SK-N-SH (cell line): ENCODE measurements at places on chromosomes 3 and 15. TPM values are rescaled to one million over a fixed set of nuclear protein-coding genes. Genes with fewer than 3 reads are reported as not detected.

GRCh38 chr15:52076889-52077781, 35.4 kb downstream of the BCL2L10 start:
- 0 out of 2 replicates have a peak, but pooled peaks cover 12% of the 10 kb centered on the region for H3K4me1 ChIP-seq
- no peak for DNase-seq
- H3K4me3 ChIP-seq: no peak overlapping the region
- H3K27ac ChIP-seq: peak overlapping the region; percentile 79
- H3K36me3 ChIP-seq: no peaks in the 10 kb centered on the region

SATB1 gene
- polyA plus RNA-seq: 8.5 and 12.6 TPM in 2 replicates

SLC24A5 gene
- not detected in 2 replicates for polyA plus RNA-seq

DNA sequence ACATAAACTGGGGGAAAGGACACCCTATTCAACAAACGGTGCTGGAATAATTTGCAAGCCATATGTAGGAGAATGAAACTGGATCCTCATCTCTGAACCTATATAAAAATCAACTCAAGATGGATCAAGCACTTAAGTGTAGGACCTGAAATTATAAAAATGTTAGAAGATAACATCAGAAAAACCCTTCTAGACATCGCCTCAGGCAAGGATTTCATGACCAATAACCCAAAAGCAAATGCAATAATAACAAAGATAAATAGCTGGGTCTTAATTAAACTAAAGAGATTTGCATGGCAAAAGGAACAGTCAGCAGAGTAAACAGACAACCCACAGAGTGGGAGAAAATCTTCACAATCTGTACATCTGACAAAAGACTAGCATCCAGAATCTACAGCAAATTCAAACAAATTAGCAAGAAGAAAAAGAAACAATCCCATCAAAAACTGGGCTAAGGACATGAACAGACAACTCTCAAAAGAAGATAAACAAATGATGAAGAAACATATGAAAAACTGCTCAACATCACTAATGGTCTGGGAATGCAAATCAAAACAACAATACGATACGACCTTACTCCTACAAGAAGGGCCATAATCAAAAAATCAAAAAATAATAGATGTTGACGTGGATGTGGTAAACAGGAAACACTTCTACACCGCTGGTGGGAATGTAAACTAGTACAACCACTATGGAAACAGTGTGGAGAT, 408.7 kb downstream of the CNTN6 start:
- DNase-seq: no peak
- H3K4me1 ChIP-seq: no peaks in the 10 kb centered on the region
- H3K36me3 ChIP-seq: no peaks in the 10 kb centered on the region
- H3K4me3 ChIP-seq: no peak overlapping the region

GATA2 gene
- 5.5 and 6.8 TPM in 2 replicates for polyA plus RNA-seq

CHRNA3 gene
- 2.3 and 6.3 TPM in 2 replicates for polyA plus RNA-seq

- H3K4me3 ChIP-seq: no peak overlapping the region
- H3K27ac ChIP-seq: no peak overlapping the region
- peaks cover 9% of the 10 kb centered on the region; the same call in 1 of the 2 replicates for H3K4me1 ChIP-seq
- no peaks in the 10 kb centered on the region for H3K36me3 ChIP-seq
Measured at GRCh38 chr3:45567730-45568172, 26.8 kb upstream of the LIMD1 start.

KLHL6 gene
- polyA plus RNA-seq: not detected in 2 replicates

DNA sequence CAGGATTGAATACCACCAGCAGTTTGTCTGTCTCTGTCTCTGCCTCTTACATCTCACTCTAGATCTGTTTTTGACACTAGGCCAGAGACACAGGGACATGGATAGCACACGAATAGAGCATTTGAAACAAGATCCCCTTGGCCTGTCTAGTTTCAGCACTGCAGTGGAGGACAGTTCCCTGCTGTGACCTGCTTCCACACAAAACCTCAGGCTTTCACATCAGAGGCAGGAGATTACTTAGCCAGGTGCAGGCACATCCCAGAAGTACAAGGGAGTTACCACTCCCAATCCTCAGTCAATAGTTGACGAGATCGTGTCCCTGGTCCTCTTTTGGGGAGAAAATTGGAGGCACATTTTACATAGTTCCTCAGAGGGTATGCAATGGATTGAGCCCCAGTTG, 34.0 kb upstream of the CCK start:
- H3K36me3 ChIP-seq: no peaks in the 10 kb centered on the region
- no peak overlapping the region for H3K27ac ChIP-seq
- no peak for DNase-seq
- no peak overlapping the region for H3K4me3 ChIP-seq
- no peaks in the 10 kb centered on the region for H3K4me1 ChIP-seq

DNA sequence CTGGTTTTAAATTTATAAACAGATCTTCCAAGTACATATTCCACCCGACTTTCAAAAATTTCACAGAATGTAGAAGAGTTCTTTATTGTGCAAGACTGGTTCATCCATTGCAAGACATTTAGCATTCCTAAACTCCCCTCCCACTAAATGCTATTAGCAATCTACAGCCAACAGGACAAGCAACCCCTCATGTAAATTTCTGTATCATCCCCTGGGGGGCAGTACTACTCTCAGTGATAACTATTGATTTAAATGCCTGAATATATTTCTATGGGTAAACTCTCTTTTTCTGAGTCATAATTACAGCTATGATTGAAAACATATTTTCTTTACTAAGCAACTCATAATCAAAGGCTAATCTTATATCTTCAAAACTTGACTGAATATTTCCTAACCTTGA, 10.7 kb upstream of the SLC15A2 start:
- H3K27me3 ChIP-seq: no peaks in the 10 kb centered on the region
- no peaks in the 10 kb centered on the region for H3K4me1 ChIP-seq
- no peaks in the 10 kb centered on the region for H3K36me3 ChIP-seq

DNA sequence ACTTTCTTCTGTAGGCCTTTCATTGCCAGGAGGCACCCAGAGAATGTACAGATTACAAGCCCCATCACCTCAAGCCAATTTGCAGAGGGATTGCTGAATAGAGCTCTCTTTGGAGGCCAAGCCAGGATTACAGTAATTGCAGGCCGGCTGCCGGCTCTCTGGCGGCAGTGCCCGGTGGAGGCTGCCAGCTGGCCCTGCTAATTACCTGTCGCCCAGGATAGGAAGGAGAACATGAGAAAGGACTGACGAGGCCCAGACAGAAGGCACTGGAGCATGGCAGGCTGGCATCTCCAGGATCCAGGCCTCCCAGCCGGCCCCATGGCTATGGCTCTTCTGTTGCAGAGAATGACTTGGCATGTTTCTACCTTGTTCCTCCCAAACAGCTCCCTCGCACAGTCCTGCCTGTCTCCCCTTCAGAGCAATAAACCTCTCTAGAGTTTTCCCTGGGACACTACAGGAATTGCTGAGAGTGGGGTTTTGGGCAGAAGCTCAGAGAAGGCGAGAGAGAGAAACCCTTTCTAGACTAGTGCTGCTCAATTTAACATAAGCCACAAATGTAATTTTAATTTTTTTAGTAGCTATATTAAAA, 273.6 kb upstream of the PROK2 start:
- no peaks in the 10 kb centered on the region for H3K36me3 ChIP-seq
- H3K27me3 ChIP-seq: no peaks in the 10 kb centered on the region
- H3K4me3 ChIP-seq: no peak overlapping the region
- peak; percentile 39 for DNase-seq
- no peaks in the 10 kb centered on the region for H3K4me1 ChIP-seq

HIGD2B gene
- not detected in 2 replicates for polyA plus RNA-seq

GRCh38 chr3:38039899-38040261, 872 bp downstream of the DLEC1 start:
- no peak for DNase-seq
- no peak overlapping the region for H3K27ac ChIP-seq
- no peaks in the 10 kb centered on the region for H3K4me1 ChIP-seq

ERICH6 gene
- polyA plus RNA-seq: 0.08 and 0.21 TPM in 2 replicates

GRM2 gene
- polyA plus RNA-seq: 0.15 and 0.24 TPM in 2 replicates

DNA sequence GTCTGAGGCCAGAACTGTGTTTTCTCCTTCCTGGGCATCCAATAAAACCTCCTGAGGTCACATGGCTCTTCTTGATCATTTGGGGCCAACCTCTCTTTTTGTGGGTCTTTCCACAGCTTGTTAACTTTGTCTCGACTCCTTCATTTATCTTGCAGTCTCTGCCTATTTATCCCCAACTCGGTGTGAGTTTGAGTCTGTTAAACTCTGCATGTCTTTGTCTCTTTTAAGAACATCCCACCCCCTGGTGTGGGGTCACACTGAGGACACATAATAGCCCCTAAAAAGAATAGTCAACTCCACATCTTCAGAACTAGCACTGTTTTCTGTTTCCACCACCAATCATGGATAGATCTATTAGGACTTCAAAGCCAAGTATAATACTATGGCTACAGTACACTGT, 187.2 kb downstream of the TLE3 start:
- H3K36me3 ChIP-seq: no peaks in the 10 kb centered on the region
- H3K27me3 ChIP-seq: no peaks in the 10 kb centered on the region
- no peak overlapping the region for H3K4me3 ChIP-seq
- H3K27ac ChIP-seq: no peak overlapping the region
- no peak for DNase-seq

GRCh38 chr3:112602217-112602838, 38.6 kb downstream of the CCDC80 start:
- no peaks in the 10 kb centered on the region for H3K27me3 ChIP-seq
- H3K4me3 ChIP-seq: no peak overlapping the region
- peaks cover 59% of the 10 kb centered on the region for H3K36me3 ChIP-seq
- no peak for DNase-seq

MELTF gene
- 27.2 and 32.4 TPM in 2 replicates for polyA plus RNA-seq

GRCh38 chr3:128859630-128860029, 19.8 kb upstream of the ACAD9 start:
- H3K36me3 ChIP-seq: no peaks in the 10 kb centered on the region
- H3K27me3 ChIP-seq: no peaks in the 10 kb centered on the region
- no peak overlapping the region for H3K27ac ChIP-seq
- no peak for DNase-seq
- no peak overlapping the region for H3K4me3 ChIP-seq
- H3K4me1 ChIP-seq: no peaks in the 10 kb centered on the region

DNA sequence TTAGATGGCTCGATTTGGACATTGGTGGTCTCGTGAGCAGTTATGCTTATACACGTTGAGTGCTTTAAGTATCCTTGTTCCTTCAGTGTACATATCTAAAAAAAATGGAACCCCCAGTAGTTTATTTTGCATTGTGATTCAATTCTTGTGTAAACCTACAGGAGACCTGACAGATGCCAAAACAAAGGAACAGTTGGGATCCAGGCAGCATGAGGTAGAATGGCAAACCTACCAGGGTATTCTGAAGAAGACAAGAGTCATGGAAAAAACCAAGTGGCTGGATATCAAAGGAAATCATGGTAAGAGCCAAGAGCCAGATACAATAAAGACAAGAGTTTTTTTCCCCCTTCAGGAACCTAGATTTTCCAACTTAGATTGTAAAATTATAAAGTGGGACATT, 2.0 kb downstream of the TMEM62 start:
- H3K27ac ChIP-seq: no peak overlapping the region
- no peak for DNase-seq
- no peaks in the 10 kb centered on the region for H3K4me1 ChIP-seq
- H3K36me3 ChIP-seq: peaks cover 25% of the 10 kb centered on the region

- H3K36me3 ChIP-seq: no peaks in the 10 kb centered on the region
- H3K4me3 ChIP-seq: no peak overlapping the region
- no peak for DNase-seq
Measured at GRCh38 chr3:17749281-17749680, 6.8 kb upstream of the TBC1D5 start.

- no peaks in the 10 kb centered on the region for H3K27me3 ChIP-seq
- H3K4me3 ChIP-seq: no peak overlapping the region
- H3K4me1 ChIP-seq: no peaks in the 10 kb centered on the region
Measured at GRCh38 chr3:40851836-40852235, 327.1 kb downstream of the ZNF621 start.

DNA sequence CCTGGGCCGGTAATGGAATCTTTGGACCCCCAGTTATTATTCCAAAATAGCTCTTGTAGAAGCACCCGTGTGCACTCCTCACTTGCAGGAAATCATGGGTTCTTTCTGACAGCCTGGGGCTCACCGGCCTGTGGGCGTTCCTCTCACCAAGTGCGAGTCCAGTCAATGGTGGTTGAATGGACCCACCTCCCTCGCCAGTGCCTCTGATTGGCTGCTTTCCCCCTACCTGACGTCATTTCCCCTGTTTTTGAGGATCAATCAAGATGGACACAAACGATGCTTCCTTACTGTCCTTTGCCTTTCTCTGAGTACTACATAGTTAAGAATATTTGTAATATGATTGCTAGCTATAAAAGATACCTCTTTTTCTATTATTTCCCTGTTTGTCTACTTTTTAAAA, 18.1 kb downstream of the MOBP start:
- no peaks in the 10 kb centered on the region for H3K36me3 ChIP-seq
- no peaks in the 10 kb centered on the region for H3K27me3 ChIP-seq
- no peaks in the 10 kb centered on the region for H3K4me1 ChIP-seq
- H3K27ac ChIP-seq: no peak overlapping the region

PAQR5 gene
- 3.9 and 4.3 TPM in 2 replicates for polyA plus RNA-seq

MORC1 gene
- not detected in 2 replicates for polyA plus RNA-seq

DNA sequence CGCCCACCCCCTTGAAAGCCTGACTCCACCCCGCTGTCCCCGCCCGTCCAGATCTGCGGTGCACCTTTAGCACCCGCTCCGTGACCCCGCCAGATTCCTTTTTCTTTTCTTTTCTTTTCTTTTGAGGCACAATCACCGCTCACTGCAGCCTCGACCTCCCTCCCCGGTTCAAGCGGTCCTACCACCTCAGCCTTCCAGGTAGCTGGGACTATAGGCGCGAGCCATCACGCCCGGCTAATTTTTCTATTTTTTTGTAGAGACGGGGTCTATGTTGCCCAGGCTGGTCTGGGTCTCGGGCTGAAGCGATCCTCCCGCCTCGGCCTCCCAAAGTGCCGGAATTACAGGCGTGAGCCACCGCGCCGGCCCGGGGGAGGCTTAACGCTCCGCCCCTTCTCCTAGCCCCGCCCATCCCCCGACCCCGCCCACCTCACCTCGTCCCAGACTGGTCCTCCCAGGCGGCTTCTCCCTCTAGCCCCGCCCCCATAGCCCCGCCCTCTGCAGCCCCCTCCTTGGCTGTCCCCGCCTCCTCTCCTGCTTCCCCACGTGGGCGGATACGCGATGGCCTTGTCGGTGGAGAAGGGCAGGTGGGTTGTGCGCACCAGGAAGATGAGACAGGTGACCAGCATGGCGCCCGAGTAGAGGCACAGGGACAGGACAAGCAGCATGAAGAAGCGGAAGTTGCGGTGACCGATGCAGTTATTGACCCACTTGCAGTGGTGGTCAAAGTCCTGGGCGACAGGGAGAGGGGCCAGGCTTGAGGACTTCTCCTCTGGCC, 3.2 kb downstream of the ZDHHC19 start:
- peak overlapping the region; percentile 48 for H3K4me3 ChIP-seq
- peaks cover 7% of the 10 kb centered on the region; the same call in 1 of the 2 replicates for H3K4me1 ChIP-seq
- no peaks in the 10 kb centered on the region for H3K27me3 ChIP-seq
- H3K27ac ChIP-seq: no peak overlapping the region

DNA sequence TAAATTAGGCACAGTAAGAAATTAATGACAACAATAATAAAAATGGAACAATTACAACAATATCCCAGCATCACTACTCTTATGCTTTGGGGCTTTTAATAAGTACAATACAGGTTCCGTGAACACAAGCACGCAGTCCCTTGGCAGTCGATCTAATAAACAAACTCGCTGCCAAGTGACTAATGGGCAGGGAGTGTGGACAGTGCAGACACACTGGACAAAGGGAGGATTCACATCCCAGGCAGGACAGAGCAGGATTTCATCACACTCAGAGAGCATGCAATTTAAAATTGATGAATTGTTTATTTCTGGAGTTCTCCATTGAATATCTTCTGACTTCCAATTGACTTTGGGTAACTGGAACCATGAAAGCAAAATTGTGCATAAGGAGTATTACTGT, 524.1 kb upstream of the CFAP20DC start:
- H3K27me3 ChIP-seq: no peaks in the 10 kb centered on the region
- peaks cover 5% of the 10 kb centered on the region for H3K4me1 ChIP-seq
- no peak overlapping the region for H3K4me3 ChIP-seq
- no peaks in the 10 kb centered on the region for H3K36me3 ChIP-seq
- DNase-seq: no peak
- H3K27ac ChIP-seq: no peak overlapping the region

MYH15 gene
- 2.1 and 3.2 TPM in 2 replicates for polyA plus RNA-seq
